ENCODE measurements at places on chromosomes 4 and X. TPM values are rescaled to one million over a fixed set of nuclear protein-coding genes. Genes with fewer than 3 reads are reported as not detected.

GRCh38 chr4:170025523-170026252, 507 bp downstream of the MFAP3L start:
- peaks cover 52% of the 10 kb centered on the region for H3K27me3 ChIP-seq
- no peak for DNase-seq
- peak overlapping the region; percentile 64 for H3K4me3 ChIP-seq
- no peaks in the 10 kb centered on the region for H3K36me3 ChIP-seq
- H3K27ac ChIP-seq: no peak overlapping the region

DNA sequence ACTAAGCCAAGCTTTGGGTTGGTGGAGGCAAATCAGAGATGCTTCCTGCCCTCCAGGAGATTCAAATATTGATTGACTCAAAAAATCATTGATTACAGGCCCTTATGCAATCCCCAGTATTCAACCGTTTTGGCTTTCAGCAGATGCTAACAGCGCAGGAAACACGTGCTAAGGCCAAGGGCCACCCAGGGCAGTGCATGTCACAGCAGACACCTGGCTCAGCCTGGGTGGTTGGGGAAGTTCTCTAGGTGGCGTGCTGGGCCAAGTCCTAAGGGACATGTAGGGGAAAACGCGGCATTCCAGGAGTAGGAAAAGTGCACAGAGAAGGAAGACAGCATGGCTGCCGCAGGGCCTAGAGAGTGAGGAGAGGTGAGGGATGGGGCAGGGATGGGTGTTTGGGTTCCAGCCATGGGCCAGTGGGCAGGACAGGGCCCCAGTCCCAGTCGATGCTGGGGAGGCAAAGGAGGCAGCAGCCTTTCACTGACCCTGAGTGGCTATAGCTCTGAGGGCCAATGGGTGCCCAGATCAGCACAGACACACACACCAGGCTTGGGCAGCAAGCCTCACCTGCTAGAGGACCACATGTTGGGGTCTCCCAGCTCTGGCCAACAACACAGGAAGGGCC, 239.1 kb downstream of the EVC2 start:
- no peak overlapping the region for H3K27ac ChIP-seq
- no peaks in the 10 kb centered on the region for H3K27me3 ChIP-seq
- DNase-seq: no peak
- H3K4me3 ChIP-seq: no peak overlapping the region
- H3K4me1 ChIP-seq: no peaks in the 10 kb centered on the region

MEPE gene
- total RNA-seq: not detected

LPAR4 gene
- total RNA-seq: not detected

DNA sequence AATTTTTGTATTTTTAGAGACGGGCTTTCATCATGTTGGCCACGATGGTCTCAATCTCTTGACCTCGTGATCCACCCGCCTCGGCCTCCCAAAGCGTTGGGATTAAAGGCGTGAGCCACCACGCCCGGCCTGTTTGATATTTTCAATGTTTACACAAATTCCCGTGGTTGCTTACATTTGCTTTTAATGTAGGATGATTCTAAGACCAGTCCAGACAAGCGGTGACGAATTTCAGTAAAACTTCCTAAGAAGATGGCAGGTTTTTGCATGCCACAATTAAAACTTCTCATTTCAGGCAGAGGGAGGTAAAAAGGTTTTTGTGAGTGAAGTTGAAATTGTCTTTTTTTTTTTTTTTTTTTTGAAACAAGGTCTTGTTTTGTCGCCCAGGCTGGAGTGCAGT, 41.4 kb upstream of the RBPJ start:
- H3K4me3 ChIP-seq: no peak overlapping the region
- no peak for DNase-seq
- no peaks in the 10 kb centered on the region for H3K27me3 ChIP-seq

TSPAN7 gene
- not detected for total RNA-seq

- peaks cover 17% of the 10 kb centered on the region for H3K36me3 ChIP-seq
- peak overlapping the region; percentile 54 for H3K4me3 ChIP-seq
- peaks cover 57% of the 10 kb centered on the region for H3K4me1 ChIP-seq
Observed at GRCh38 chr4:110088670-110089069, 109.7 kb downstream of the ELOVL6 start.

RTL9 gene
- not detected for total RNA-seq

DNA sequence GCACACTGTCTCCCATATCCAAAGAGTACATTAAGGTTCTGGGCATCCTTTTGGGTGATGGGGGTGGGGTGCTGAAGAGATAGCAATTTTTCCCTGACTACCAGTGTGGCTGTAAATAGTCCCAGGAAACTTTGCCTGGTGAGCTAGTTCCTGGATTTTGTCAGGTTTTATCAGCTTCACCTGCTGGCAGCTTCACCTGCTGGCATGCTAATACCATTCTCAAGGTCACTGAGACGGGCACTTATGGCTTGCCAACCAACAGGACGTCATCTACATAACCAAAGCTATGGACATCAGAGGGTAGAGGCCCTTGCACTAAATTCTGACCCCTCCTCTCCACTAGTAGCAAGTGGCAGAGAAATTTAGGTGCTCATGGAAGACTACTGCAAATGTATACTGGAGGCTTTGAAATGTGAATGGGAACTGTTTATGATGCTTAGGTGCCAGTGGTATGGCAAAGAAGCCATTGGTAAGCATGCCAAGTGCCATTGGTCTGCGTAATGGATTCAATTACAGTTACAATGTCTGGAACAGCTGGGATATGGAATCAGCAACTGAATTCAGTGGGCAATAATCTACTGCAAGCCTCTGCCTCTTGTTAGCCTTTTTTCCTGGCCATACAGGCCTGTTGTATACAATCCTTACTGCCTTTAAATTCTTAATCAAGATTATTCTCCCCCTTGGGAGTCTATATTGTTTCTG, 71.6 kb upstream of the SH3RF1 start:
- H3K36me3 ChIP-seq: no peaks in the 10 kb centered on the region
- no peak overlapping the region for H3K27ac ChIP-seq
- H3K27me3 ChIP-seq: no peaks in the 10 kb centered on the region
- DNase-seq: no peak

- H3K27ac ChIP-seq: no peak overlapping the region
- H3K4me1 ChIP-seq: no peaks in the 10 kb centered on the region
- no peak for DNase-seq
- no peak overlapping the region for H3K4me3 ChIP-seq
- H3K36me3 ChIP-seq: no peaks in the 10 kb centered on the region
Observed at GRCh38 chr4:19063662-19064061, 1042.1 kb upstream of the LCORL start.

GRCh38 chr4:176436293-176436973, 116.7 kb downstream of the SPCS3 start:
- no peaks in the 10 kb centered on the region for H3K27me3 ChIP-seq
- no peak overlapping the region for H3K27ac ChIP-seq
- H3K4me3 ChIP-seq: no peak overlapping the region

GRCh38 chr4:158578476-158578875, 56.8 kb downstream of the RXFP1 start:
- no peaks in the 10 kb centered on the region for H3K4me1 ChIP-seq
- H3K27ac ChIP-seq: no peak overlapping the region
- no peaks in the 10 kb centered on the region for H3K36me3 ChIP-seq
- H3K27me3 ChIP-seq: no peaks in the 10 kb centered on the region
- no peak for DNase-seq
- no peak overlapping the region for H3K4me3 ChIP-seq

DNA sequence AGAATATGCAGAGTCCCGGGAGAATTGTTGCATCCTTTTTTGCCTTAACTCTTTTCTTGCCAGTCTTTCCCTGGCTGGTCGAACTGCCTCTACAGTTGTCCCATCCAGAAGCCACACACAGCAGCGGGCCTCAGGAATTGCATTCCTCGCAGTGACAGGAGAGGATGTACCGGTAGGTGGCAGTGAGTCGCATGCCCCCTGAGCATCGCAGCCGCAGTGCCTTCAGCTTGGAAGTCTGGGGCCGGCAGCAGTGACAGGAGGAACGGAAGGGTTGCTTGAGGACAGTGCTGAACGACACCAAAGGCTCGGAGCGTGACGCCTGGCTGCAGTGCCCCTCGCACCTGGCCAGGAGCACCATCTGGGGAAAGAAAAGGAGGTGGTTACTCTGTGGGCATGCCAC, 23.5 kb downstream of the NDP start:
- no peak for DNase-seq
- H3K27ac ChIP-seq: no peak overlapping the region
- H3K36me3 ChIP-seq: no peaks in the 10 kb centered on the region
- H3K4me3 ChIP-seq: no peak overlapping the region
- peaks cover 11% of the 10 kb centered on the region for H3K4me1 ChIP-seq
- H3K27me3 ChIP-seq: no peaks in the 10 kb centered on the region

All from activated T-helper 2 cell treated with anti-CD3 and anti-CD28 coated beads, Interferon-gamma antibody, Interleukin-2, Interleukin-4, amounts not matched to agents 10 μg/mL and 5 μg/mL and 100 μg/mL, durations not matched to agents 14 hours and 24 hours and 36 hours (primary cell).